ENCODE measurements at places on chromosomes 3 and 15.

DNA sequence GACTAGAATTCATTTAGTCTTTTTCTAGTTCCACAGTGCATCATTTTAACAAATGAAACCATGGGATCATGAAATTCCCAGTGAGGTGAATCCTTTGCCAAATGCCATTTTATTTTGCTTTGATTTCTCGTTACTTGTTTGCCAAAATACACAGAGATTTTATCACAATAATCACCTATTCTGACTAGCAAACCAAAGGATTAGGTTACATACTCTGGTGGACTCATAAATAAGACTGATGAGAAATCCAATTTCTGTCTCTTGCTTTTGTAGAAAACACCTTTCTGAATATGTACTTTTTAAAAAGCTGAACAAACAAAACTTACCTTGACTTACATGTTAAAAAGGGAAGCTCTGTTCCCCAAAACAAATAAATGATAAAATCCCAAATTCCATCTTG lies 12.2 kb downstream of the ERC2 start:
- H3K36me3 ChIP-seq: no peaks in the 10 kb centered on the region
- peaks cover 3% of the 10 kb centered on the region for H3K4me1 ChIP-seq
- no peak overlapping the region for H3K27ac ChIP-seq

DNA sequence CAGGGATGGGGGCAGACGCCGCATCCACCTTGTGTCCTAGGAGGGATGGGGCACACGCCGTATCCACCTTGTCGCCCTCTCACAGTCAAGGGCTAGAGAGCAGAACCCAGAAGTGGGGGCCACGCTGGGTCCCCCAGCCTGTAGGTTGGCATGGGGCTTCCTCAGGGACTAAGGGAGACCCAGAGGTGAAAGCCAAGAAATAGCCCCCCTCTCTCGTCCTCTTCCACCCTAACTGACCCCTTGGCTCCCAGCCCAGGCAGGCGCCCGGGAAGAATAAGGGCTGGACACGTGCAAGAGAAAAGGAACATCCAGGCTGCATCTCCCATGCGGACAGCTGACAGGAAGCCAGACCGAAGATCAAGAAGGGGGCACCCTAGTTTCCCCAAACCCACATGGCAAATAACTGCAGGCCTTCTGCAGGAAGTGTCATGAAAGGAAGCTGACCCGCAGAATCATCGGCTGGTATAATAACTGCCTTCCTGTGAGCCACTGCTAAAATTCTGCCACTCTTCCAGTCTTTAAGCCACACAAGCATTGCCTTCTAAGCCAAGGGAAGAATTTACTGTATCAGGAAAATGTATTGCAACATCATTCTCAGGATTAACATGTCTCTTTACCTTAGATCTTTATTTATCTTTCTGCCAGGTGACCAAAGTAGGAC lies 38.5 kb upstream of the TFRC start:
- peak overlapping the region; percentile 22 for H3K27ac ChIP-seq
- no peaks in the 10 kb centered on the region for H3K36me3 ChIP-seq
- no peaks in the 10 kb centered on the region for H3K27me3 ChIP-seq
- peaks cover 34% of the 10 kb centered on the region for H3K4me1 ChIP-seq

DNA sequence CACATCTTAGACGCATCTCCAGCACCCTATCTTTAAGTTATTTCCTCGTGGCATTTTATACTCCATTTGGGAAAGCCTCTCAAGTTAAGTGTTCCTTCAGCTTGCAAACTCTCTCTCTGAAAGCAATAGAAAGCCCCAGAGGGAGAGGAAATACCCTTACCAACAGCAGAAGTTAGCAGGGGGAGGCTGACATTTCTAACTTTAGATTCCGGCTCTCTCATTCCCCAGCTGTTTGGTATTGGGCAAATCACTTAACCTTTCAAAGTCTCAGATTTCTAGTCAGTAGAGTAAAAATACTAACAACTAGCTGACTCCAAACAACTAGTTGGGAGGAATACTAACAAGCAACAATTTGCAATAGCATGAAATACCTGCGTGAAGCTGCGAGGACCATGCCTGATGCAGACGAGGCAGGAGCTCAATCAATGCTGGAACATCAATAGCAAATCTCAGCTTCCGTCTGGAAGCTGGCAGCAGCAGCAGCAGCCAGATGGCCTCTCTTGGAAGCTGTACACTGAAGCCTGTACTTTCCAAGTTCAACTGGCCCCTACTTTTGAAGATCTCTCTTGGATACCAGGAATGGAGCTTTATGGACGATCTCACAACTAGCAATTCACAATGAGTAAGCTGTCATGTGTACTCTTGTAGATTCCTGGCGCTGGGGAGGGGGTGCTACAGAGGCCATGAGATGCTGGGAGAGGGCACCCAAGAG lies 47.8 kb downstream of the THBS1 start:
- H3K27me3 ChIP-seq: no peaks in the 10 kb centered on the region
- no peak overlapping the region for H3K4me3 ChIP-seq
- peaks cover 80% of the 10 kb centered on the region for H3K4me1 ChIP-seq
- H3K27ac ChIP-seq: peak overlapping the region; percentile 76
- no peak for DNase-seq
- H3K36me3 ChIP-seq: peaks cover 13% of the 10 kb centered on the region

GRCh38 chr15:34610354-34610753 lies 26.9 kb upstream of the GOLGA8B start:
- DNase-seq: no peak
- H3K4me3 ChIP-seq: no peak overlapping the region
- no peak overlapping the region for H3K27ac ChIP-seq
- peaks cover 14% of the 10 kb centered on the region for H3K4me1 ChIP-seq
- H3K27me3 ChIP-seq: peaks cover 21% of the 10 kb centered on the region

GRCh38 chr3:119885746-119886530 lies 104.0 kb downstream of the NR1I2 start:
- H3K4me3 ChIP-seq: no peak overlapping the region
- H3K4me1 ChIP-seq: no peaks in the 10 kb centered on the region
- H3K36me3 ChIP-seq: peaks cover 33% of the 10 kb centered on the region
- H3K27ac ChIP-seq: no peak overlapping the region
- no peak for DNase-seq

GRCh38 chr15:86915811-86916331 lies 836.2 kb downstream of the AGBL1 start:
- no peak for DNase-seq
- H3K4me3 ChIP-seq: no peak overlapping the region
- no peaks in the 10 kb centered on the region for H3K36me3 ChIP-seq
- no peaks in the 10 kb centered on the region for H3K4me1 ChIP-seq
- H3K27ac ChIP-seq: no peak overlapping the region

- no peak overlapping the region for H3K4me3 ChIP-seq
- no peak overlapping the region for H3K27ac ChIP-seq
- H3K4me1 ChIP-seq: peaks cover 29% of the 10 kb centered on the region
- no peaks in the 10 kb centered on the region for H3K27me3 ChIP-seq
Measured at GRCh38 chr15:63877713-63878271, 44.0 kb upstream of the HERC1 start.

GRCh38 chr3:104069114-104069513 lies 1297.6 kb upstream of the ALCAM start:
- no peak for DNase-seq
- no peaks in the 10 kb centered on the region for H3K4me1 ChIP-seq
- H3K4me3 ChIP-seq: no peak overlapping the region

- H3K27ac ChIP-seq: no peak overlapping the region
- DNase-seq: no peak
- no peaks in the 10 kb centered on the region for H3K36me3 ChIP-seq
- H3K27me3 ChIP-seq: no peaks in the 10 kb centered on the region
Measured at GRCh38 chr3:137511655-137512054, 252.5 kb upstream of the SOX14 start.

DNA sequence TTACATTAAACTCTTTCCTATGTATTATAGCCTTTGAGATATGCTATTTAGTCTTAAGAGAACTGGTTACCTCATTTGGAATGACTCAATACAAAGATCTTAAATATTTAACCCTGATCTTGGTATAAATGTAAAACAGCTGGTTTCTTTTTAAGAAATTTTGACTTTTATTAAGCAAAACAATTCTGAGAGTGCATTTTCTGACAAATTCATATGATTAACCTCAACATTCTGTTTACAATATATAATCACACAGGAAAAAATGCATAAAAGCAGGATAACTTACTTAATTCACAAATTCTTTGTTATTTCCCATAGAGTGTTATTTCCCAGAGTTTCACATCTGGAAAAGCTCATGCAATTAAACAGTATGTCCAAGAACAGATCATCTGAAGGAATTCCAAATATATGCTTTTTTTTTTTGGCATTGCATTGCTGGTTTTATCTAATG lies 400.4 kb upstream of the THBS1 start:
- no peak overlapping the region for H3K4me3 ChIP-seq
- no peak overlapping the region for H3K27ac ChIP-seq
- H3K36me3 ChIP-seq: no peaks in the 10 kb centered on the region
- no peaks in the 10 kb centered on the region for H3K4me1 ChIP-seq
- H3K27me3 ChIP-seq: peaks cover 13% of the 10 kb centered on the region

DNA sequence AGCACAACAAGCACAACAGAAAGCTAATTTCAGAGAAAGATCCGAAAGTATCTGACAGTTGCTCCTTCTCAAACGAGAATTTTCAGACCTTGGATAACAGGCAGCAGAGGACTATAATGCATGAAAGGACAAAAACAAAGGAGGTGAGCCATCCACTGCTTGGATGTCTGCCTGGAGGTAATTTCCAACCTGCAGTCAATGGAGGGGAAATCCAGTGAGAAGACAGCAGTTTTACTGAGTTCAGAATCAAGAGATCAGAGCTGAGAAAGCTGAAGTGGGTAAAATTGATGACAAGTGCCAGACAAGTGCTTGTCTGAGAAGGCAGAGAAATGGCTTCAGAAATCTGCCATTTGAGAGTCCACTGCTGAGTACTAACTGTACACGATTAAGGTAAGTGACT lies 22.1 kb downstream of the UBE3A start:
- H3K4me3 ChIP-seq: peak overlapping the region; percentile 27
- peaks cover 70% of the 10 kb centered on the region for H3K36me3 ChIP-seq
- H3K4me1 ChIP-seq: peaks cover 75% of the 10 kb centered on the region

DNA sequence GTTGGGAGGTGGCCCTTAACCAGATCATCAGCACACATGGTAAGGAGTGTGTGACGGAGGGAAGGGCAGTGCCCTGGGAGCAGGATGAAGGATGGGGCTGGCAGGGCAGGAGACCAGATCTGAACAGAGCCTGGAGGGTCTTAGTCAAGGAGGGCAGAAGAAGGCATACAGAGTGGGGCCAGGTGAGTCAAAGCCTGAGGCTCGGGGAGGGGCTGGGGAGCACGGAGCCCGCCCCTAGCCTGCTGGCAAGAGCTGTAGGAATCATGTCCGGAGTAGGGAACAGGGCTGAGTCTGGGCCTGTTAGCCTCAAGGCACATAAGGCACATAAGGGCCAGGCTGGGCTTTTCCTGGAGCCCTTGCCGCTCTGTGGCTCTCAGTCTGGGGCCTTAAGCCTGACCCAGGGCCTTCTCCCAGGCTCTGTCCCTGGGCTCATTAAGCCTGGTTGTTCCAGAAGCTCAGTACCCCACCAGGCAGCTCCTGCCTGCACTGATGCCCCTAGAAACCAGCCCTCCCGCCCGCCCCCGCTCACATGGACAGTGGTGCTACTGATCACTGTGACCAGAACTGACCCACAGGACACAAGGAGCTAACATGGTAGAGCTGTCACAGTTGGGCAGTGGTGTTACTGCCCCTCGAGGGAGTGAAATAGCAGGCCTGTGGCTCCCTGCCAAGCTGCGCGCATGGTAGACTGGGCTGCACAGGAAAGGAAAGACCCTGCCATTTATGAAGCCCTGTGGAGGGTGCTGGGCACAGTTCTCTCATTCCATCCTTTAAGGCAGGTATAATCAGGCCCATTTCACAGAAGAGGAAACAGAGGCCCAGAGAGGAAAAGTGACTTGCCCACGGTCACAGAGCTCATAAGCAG lies 14.6 kb downstream of the ISG20 start:
- H3K4me3 ChIP-seq: no peak overlapping the region
- peaks cover 10% of the 10 kb centered on the region for H3K36me3 ChIP-seq
- peaks cover 85% of the 10 kb centered on the region for H3K4me1 ChIP-seq
- H3K27ac ChIP-seq: peak overlapping the region; percentile 59
- DNase-seq: no peak

DNA sequence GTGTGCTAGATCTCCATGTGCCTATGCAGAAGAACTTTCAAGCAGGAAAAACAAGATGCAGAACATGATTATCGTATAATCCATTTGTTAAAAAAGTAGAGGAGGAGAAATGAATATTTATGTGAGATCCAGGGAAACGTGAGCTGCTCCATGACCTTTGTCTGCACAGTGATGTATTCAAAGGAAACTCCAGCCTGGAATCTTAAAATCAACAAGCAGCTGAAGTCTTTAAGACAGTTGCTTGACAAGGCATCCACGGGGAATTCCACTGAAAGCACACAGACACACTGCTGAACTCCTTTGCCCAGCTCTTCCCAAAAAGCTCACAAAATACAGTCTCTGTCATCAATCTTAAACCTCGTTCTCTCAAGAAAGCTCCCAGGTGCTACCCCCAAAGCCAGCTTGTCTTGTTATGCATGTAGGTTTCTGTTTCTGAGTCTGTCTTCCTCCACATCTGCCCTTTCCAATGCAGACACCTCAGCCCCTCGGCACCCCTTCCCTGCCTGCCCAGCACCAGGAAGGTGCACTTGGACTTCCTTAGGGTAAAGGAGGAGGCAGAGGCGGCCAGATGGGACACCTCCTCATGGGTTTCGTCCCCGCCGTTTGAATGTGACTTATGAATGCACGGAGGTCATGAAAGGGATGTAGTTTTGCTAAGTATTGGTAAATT lies 28.7 kb downstream of the LRRK1 start:
- H3K4me1 ChIP-seq: no peaks in the 10 kb centered on the region
- no peak overlapping the region for H3K4me3 ChIP-seq
- H3K36me3 ChIP-seq: no peaks in the 10 kb centered on the region
- H3K27me3 ChIP-seq: peaks cover 4% of the 10 kb centered on the region
- DNase-seq: no peak

DNA sequence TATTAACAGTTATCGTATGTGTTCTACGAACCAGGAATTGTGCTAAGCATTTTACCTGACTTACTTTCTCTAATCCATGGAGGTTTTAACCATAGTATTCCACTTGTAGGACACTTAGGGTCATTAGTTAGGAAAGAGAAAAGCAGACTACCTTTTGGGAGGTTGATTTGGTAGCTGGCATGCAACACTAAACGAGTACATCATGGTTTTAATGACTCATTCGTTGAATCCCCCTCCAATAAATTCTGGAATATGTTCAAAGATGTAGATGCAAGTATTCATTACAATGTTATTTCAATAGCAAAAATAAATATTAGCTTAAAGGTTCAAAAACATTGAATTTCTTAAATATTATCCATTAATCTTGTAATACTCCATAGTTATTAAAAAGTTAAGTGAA lies 162.5 kb downstream of the FMN1 start:
- no peaks in the 10 kb centered on the region for H3K4me1 ChIP-seq
- no peak overlapping the region for H3K27ac ChIP-seq
- H3K4me3 ChIP-seq: no peak overlapping the region
- DNase-seq: no peak
- H3K27me3 ChIP-seq: no peaks in the 10 kb centered on the region
- no peaks in the 10 kb centered on the region for H3K36me3 ChIP-seq

DNA sequence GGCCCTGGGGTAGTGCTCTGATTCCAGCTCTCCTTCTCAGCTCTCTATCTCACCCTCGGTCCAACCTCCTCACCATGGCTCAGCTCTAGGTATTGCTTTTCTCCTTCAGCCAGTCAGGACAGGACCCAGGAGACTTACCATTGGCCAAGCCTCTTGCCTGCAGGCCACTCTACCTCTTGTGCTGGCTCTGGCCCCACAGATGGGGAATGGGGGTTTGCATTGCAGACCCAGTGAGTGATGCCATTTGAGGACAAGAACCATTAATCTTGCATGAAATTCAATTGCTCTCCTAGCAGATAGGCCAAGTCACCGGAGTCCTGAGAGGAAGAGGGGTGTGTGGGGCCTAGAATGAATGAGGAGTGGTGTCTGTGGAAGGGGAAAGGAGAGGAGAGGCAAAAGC lies 6.1 kb upstream of the RPP25 start:
- peaks cover 38% of the 10 kb centered on the region for H3K4me1 ChIP-seq
- no peak for DNase-seq
- no peaks in the 10 kb centered on the region for H3K36me3 ChIP-seq
- peak overlapping the region; percentile 12 for H3K27ac ChIP-seq
- peaks cover 49% of the 10 kb centered on the region for H3K27me3 ChIP-seq
